ENCODE measurements at places on chromosomes 6 and 20. TPM values are rescaled to one million over a fixed set of nuclear protein-coding genes. Genes with fewer than 3 reads are reported as not detected.

DNA sequence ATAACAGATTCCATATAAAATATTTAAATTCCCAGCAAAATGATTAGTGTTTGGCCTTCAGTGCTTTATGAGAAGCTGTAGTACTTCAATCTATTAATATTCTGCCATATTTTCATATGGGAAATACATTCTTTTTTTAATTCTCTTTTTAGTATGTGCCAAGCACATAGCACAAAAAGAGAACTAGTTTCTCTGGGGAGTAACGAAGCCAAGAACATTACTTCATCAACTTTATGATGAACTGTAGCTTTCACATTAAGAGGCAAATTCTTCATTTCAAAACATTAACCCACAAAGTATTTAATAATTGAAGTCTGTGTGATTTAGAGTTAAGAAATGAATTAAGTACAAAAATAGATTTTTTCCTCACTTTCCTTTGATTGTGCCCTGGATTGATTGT is 281.0 kb upstream of the EYS start:
- no peaks in the 10 kb centered on the region for H3K27me3 ChIP-seq
- H3K36me3 ChIP-seq, result no peaks in the 10 kb centered on the region
- no peak for DNase-seq
- no peak overlapping the region for H3K27ac ChIP-seq

DNA sequence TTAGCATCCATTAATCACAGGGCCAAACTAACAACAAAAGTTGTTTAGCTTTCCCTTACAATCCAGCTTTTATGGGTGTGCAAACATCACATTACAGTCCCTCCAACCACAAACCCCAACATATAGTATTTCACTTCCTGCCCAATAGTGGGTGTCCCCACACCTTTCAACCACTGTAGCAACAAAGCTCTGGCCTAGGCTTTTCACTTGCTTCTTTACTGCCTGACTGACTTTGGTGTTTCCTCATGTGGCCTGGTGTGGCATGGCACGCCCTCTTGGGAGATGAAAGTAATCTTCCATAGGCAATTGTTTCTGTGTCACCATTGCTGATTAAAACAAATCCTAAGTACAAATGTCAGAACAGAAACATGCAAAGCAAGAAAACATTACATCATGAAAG is 46.3 kb downstream of the MCM8 start:
- H3K4me1 ChIP-seq, result no peaks in the 10 kb centered on the region
- no peak overlapping the region for H3K27ac ChIP-seq

DNA sequence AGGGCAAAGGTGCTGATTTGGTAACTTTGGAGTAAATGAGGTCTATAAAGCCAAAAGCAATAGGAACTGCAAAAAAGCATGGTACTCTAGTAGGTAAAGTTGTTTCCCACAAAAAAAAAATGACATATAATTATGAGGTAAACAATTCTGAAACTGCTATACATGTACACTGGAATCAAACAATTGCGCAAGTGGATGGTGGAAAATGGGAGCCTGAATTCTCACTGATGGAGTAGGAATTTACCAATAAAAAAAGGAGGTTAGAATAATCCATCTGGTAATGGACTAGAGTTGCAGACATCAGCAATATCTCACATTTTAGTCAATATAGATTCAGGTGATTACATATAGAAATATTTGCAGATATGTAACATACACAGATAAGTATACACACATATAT is 5.0 kb upstream of the KAT14 start:
- peaks cover 18% of the 10 kb centered on the region for H3K4me1 ChIP-seq
- no peaks in the 10 kb centered on the region for H3K36me3 ChIP-seq
- DNase-seq, result no peak
- no peak overlapping the region for H3K4me3 ChIP-seq

DNA sequence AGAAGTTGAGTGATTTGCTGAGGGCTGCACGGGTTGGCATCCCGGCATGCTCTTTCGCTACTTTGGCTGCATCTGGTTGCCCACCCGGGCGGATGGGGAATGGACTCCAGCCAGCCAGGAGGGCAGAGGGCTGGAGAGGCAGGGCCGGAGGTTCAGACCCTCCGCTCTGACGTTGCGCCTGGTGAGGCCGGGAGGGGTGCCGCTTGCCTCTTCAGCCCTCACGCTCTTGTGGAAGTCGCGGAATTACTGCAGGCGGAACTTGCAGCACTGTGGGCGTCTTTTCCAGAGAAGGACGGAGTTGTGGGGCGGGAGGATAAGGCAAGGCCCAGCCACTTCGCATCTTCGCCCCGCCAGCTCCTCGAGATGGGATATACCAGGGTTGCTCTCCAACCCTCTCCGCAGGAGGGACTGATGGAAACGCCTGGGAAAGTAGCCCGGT is 656 bp downstream of the RTEL1 start:
- H3K4me1 ChIP-seq, result peaks cover 37% of the 10 kb centered on the region
- H3K36me3 ChIP-seq, result peaks cover 35% of the 10 kb centered on the region
- no peak for DNase-seq

Gene MAP7
- total RNA-seq, result 25.7 TPM

Gene TCP11
- not detected for total RNA-seq

DNA sequence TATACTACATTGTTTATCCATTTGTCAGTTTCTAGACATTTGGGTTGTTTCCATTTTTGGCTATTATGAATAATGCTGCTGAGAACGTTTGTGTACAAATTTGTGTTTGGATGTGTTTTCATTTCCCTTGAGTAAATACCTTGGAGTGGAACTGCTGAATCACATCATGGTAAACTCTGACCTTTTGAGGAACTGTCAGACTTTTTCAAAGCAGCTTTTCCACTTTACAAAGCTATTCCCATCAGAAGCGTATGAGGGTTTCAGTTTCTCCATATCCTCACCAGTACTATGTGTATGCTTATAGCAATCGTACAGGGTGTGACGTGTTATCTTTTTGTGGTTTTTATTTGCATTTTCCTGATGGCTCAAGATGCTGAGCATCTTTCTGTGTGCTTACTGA is 103.7 kb downstream of the MYO6 start:
- H3K27me3 ChIP-seq, result no peaks in the 10 kb centered on the region
- no peak overlapping the region for H3K27ac ChIP-seq
- no peaks in the 10 kb centered on the region for H3K4me1 ChIP-seq
- no peak for DNase-seq

DNA sequence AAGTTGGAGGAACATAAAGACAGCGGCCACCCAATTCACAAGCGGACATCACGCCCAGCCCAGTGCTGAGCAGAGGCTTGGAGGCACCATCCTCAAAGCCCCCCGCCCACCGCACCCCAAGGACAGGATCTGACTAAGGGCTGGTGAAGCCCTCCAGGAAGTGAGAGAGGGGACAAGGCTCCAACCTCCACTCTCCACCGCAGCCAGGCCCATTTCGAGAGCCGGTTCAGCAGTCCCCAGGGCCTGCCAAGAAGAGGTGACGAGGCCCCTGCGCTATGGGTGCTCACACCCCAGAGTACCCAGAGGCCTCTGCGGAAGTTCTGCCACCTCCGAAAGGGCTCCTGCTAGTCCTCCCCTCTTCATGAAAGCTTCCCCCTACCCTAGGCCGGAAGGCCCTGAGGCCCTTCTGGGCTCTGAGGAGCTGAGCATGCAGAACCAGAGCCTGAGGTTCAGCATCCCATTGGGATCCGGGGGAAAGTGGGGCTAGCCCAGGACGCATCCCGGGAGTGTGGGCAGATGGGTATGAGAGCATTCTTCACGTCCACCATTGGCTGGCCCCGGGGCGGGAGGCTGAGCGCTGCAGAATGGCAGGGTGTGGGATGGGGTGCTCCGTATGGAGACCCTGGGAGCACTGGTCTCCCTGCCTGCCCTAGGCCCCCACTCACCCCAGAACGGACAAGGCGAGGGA is 2.5 kb downstream of the GRM4 start:
- no peak for DNase-seq
- H3K27ac ChIP-seq, result no peak overlapping the region
- peaks cover 40% of the 10 kb centered on the region for H3K4me1 ChIP-seq
- H3K27me3 ChIP-seq, result peaks cover 33% of the 10 kb centered on the region
- no peaks in the 10 kb centered on the region for H3K36me3 ChIP-seq
- H3K4me3 ChIP-seq, result no peak overlapping the region

Gene CALHM4
- not detected for total RNA-seq

DNA sequence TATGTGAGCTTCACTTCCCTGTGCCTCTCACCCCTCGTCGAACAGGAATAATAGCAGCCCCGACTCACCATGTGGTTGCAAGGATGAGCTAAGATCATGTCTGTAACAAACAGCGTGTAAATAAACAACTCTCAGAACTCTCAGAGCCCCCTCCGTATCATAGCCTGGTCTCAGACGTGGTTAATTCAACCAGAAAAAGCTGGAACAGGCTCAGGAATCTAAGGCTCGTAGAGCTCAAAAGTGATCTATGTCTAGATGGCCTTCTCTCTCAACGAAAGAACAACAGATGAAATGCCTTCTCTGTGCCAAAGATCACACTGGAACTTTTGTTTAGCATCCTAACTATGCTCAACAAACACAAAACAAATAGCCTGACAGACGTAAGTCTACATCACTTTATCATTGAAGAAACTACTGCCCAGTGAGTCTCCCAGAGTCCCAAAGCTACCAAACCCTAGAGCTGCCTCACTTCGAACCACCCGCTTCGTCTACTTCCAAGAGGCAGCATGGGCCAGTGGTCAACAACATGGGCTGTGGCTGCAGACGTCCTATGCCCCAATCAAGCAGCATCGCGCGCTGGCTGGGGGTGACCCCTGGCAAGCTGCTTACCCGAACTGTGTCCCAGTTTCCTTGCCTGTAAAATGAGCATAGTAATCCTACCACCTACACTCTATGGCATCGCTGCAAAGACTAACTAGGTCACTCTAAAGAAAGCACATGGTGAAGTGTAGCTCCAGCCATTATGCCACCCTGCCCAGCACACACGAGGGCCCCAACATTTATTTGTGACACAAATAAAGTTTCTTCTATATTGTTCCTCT is 35.1 kb downstream of the NFATC2 start:
- H3K4me1 ChIP-seq, result no peaks in the 10 kb centered on the region
- no peaks in the 10 kb centered on the region for H3K27me3 ChIP-seq
- H3K36me3 ChIP-seq, result no peaks in the 10 kb centered on the region
- DNase-seq, result no peak
- no peak overlapping the region for H3K4me3 ChIP-seq

Gene SAPCD1
- 0.95 TPM for total RNA-seq

Gene AVP
- total RNA-seq, result not detected

GRCh38 chr6:109834131-109834530 is 143.0 kb downstream of the FIG4 start:
- no peak for DNase-seq
- no peaks in the 10 kb centered on the region for H3K27me3 ChIP-seq
- H3K36me3 ChIP-seq, result peaks cover 9% of the 10 kb centered on the region

- H3K4me1 ChIP-seq, result no peaks in the 10 kb centered on the region
- no peaks in the 10 kb centered on the region for H3K27me3 ChIP-seq
- H3K27ac ChIP-seq, result no peak overlapping the region
- H3K36me3 ChIP-seq, result no peaks in the 10 kb centered on the region
- no peak overlapping the region for H3K4me3 ChIP-seq
- DNase-seq, result no peak
Measured at GRCh38 chr6:52707963-52708680, 37.2 kb downstream of the TMEM14A start.

DNA sequence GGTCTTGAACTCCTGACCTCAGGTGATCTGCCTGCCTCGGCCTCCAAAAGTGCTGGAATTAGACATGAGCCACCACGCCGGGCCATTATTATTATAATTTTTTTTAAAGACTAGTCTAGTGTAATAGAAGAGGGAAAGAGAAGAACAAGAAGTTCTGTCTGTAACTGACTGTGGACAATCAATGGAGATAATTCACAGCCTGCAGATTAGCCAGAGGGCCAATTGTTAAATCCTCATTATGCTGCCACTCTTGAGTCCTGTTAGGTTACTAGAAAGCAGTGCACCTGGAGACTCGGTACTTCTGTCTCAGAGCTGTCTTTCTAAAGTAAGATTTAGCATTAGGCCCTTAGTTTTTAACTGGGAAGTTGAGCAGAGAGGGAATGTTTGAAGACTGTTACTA is 37.5 kb downstream of the CARMIL1 start:
- no peaks in the 10 kb centered on the region for H3K4me1 ChIP-seq
- no peak overlapping the region for H3K27ac ChIP-seq
- H3K4me3 ChIP-seq, result no peak overlapping the region
- no peaks in the 10 kb centered on the region for H3K27me3 ChIP-seq

DNA sequence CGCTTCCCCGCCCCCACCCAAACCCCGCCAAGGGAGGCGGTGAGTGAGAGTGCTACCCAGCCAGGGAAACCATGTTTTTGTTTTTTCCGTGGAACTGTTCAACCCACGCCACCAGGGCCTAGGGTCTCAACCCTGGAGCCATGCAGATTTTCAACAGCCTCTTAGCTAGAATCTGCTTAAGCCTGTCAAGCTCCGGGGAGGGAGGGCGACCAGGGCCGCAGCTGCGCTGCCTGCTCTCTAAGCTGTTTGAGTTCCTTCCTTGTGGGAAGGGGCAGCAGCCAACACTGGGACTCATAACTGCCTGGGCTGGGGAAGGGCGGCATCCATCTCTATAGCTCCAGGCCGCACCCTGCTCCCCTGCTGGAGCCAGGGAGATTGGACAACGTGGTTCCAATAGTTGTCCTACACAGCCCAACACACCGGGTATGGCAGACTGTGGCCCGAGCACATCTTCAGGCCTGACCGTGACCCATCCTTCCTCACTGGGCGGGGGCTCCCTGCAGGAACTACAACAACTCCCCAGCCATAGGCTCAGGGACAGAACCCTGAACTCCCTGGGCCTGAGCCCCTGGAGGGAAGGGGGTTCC is 1065.7 kb upstream of the MANEA start:
- no peak for DNase-seq
- H3K27me3 ChIP-seq, result no peaks in the 10 kb centered on the region
- H3K4me3 ChIP-seq, result no peak overlapping the region
- no peaks in the 10 kb centered on the region for H3K36me3 ChIP-seq

GRCh38 chr6:45920819-45921511 is 94.7 kb downstream of the CLIC5 start:
- H3K27ac ChIP-seq, result no peak overlapping the region
- no peaks in the 10 kb centered on the region for H3K27me3 ChIP-seq
- no peak for DNase-seq
- H3K4me1 ChIP-seq, result no peaks in the 10 kb centered on the region

- no peaks in the 10 kb centered on the region for H3K36me3 ChIP-seq
- no peak overlapping the region for H3K4me3 ChIP-seq
- no peaks in the 10 kb centered on the region for H3K27me3 ChIP-seq
- no peaks in the 10 kb centered on the region for H3K4me1 ChIP-seq
- H3K27ac ChIP-seq, result no peak overlapping the region
- DNase-seq, result no peak
Measured at GRCh38 chr6:84017709-84018452, 15.7 kb upstream of the MRAP2 start.

Gene SLC26A8
- not detected for total RNA-seq

DNA sequence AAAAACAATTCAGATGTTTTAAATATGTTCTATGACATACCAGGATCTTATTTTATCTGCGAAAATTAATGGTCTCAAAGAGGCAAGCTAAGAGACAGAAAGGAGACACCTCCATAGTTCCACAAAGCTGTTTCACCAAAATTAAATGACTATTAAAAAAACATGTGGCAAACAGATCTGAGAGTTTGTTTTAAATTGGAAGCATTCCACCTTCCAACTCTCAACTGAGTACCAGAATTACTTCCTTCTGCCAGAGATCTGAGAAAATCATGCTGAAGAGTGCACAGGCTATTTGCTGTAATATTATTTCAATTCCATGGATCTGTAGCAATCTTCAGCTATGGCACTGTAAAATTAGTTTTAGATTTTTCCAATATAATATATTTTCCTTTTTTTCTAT is 669.5 kb upstream of the MARCKS start:
- no peaks in the 10 kb centered on the region for H3K36me3 ChIP-seq
- H3K27ac ChIP-seq, result no peak overlapping the region
- DNase-seq, result no peak
- no peaks in the 10 kb centered on the region for H3K27me3 ChIP-seq

Gene OPRL1
- total RNA-seq, result not detected

GRCh38 chr6:150263765-150264404 is 104.9 kb upstream of the IYD start:
- no peak for DNase-seq
- peaks cover 34% of the 10 kb centered on the region for H3K27me3 ChIP-seq
- no peaks in the 10 kb centered on the region for H3K4me1 ChIP-seq
- H3K4me3 ChIP-seq, result no peak overlapping the region
- H3K36me3 ChIP-seq, result no peaks in the 10 kb centered on the region

Gene MOG
- total RNA-seq, result not detected

Gene TXNDC5
- 114 TPM for total RNA-seq
